Endothelial cell of umbilical vein (primary cell): ENCODE measurements at places on chromosomes 12 and 14. TPM values are rescaled to one million over a fixed set of nuclear protein-coding genes. Genes with fewer than 3 reads are reported as not detected.

TRPV4 gene
- 22.3 and 24.5 TPM in 2 replicates for polyA plus RNA-seq

KIF26A gene
- polyA plus RNA-seq: 3.6 and 5.1 TPM in 2 replicates

KRT81 gene
- not detected in 2 replicates for polyA plus RNA-seq

- no peak for DNase-seq
Measured at GRCh38 chr12:99260456-99260996, 387.0 kb upstream of the GARIN6 start.

- DNase-seq: no peak
Measured at GRCh38 chr14:98940693-98941437, 331.1 kb downstream of the BCL11B start.

- DNase-seq: no peak
Measured at GRCh38 chr12:105721891-105722290, 391.4 kb downstream of the C12orf75 start.

DNA sequence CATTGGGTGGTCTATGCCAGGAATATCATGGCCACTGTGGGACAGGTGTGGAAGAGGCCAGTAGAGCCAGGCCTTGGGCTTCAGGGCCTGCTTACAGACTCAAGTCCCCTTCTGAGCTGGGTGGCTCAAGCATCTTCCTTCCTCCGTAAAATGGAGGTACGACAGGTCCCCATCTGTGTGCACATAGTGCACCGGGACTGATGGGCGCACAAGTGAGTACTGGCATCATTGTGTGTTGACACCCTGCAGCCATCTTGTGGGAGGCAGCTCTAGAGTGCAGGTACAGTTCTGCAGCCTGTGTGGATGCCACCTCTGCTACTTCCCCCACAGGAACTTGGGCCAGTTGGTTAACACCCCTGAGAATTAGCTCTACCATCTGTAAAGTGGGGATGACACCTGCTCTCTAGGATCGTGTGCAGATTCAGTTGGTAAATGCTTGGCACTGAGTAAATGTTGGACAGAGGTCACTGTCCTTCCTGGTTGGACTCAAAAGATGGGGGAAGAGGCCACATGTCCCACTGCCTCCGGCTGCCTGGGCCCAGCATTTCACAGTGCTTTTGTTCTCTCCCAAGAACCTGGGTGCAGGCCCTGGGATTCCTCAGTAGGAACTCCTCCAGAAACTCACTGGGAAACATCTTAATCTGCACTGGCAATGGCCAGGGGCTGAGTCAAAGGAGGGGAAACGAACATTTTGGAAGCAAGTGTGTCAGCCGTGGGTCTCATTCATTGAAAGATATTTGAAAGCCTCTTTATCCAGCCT is 70.6 kb downstream of the C14orf132 start:
- DNase-seq: no peak

- no peak for DNase-seq
Measured at GRCh38 chr14:37625597-37626595, 30.5 kb downstream of the TTC6 start.
